ENCODE measurements at places on chromosomes 13 and 19. TPM values are rescaled to one million over a fixed set of nuclear protein-coding genes. Genes with fewer than 3 reads are reported as not detected.

Gene TEX101
- total RNA-seq: not detected

Gene WDR62
- total RNA-seq: 12.5 TPM

Gene IZUMO2
- not detected for total RNA-seq

Gene AXL
- 302 TPM for total RNA-seq
